Activated CD4-positive, alpha-beta T cell treated with anti-CD3 and anti-CD28 coated beads for 4 hours (primary cell): ENCODE measurements at places on chromosomes 6 and 20.

- DNase-seq: no peak
Measured at GRCh38 chr6:164023535-164023934, 609.0 kb downstream of the QKI start.

GRCh38 chr6:127457456-127458064, 1.6 kb downstream of the KIAA0408 start:
- no peak for DNase-seq

GRCh38 chr6:136710877-136711552, 81.3 kb downstream of the MAP3K5 start:
- DNase-seq: no peak

DNA sequence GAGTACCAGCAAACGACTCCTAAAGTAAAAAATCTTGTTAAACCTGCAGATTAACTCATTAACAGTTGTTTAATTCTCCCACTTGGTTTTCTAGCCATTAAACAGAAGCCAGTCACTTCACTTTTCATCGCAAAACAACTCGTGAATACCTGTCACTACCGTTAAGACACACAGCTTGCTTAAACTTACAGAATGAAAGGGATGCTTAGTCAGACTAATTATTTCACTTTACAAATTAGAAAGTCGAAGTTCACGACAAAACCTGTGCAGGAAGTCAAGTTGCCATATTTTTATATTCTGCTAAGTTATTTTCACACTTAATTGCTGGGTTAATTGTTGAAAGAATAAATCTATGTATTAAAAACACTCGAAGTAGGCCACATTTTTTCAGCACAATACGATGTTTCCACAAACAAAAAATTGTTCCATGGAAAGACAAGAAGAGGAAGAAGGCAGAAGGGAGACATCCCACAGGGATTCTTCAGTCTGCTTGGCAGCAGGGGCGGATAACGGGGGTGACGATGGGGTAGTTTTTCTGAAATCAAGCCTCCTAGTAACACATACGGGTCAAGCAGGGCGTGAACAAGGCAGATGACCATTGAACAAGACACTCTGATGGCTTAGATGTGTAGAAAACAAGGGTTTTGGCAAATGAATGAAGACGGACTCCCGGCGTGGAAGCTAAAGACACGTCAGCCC, 933 bp downstream of the SSR1 start:
- DNase-seq: no peak

DNA sequence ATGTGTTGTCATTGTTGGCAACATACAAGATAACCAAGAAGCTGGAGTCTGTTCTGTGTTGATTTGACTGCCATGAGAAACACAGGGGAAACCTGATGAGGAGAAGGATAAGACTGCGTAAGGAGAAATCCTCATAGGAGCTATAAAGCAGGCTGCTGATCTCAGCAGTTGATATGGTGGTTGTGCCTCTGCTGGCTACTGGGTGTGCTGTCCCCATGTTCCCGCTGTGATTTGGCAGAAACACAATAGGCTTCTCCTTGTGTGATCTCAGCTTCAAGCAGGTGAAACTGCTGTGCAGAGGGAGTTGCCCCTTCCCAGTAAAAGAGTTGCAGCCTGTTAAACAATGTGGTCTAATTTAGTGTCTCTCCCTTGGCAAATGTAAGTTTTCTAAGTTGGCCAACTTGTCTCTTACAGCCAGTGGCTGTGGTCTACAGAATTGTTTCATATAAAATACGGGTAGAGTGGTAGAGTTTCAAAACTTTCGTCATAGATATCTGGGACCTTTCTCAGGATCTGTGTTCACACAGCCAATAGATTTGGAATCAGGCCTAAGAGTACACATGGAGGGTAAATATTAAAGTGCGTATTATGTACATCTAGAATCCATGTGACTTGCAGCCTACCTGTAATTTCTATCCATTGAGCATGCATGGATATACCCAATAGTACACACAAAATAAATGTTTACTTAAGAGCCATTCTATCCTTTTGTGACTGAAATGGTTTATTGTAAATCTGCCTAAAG, 78.4 kb downstream of the RNF144B start:
- DNase-seq: no peak

DNA sequence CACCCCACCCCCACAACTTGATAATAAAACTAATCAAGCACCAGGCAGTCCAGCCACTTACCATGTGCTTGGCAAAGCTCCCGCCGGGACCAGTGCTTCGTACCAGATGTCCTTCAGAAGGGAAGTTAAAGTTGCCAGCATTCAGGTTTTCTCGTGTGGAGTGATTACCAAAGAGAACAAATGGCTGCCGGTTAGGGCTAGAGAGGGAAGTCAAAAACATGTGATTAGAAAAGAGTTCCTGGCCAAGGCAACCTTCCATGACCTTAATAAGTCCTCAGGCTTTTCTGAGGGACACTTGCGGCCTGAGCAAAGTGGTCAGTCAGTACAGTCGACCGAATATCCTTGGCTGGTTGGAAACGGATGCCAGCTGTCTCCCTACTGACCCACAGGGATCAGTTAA, 67.0 kb downstream of the DNAAF9 start:
- DNase-seq: no peak

DNA sequence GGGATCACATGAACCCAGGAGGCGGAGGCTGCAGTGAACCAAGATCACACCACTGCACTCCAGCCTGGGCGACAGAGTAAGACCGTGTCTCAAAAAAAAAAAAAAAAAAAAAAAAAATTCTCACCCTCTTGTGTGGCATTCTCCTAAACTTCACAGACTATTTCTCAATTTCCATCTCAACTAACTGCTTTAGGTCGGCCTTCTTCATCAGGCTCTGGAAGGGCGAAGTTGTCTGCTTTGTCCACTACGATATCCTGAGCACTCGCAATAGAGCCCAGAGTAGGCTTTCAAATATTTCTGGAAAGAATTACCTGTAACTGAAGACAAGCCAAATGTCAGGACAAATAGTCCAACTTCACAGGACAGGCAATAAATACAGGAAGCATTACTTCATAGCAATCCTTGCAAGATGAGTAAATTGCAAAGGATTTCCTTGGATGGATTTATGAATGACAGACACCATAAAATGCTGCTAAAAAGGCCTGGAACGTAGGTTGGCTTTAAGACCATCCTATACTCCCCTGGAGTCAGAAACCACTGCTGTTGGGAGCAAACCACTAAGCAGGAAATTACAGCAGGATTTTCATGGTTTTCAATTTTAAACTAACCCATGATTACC, 116.3 kb upstream of the SLC2A12 start:
- DNase-seq: no peak

DNA sequence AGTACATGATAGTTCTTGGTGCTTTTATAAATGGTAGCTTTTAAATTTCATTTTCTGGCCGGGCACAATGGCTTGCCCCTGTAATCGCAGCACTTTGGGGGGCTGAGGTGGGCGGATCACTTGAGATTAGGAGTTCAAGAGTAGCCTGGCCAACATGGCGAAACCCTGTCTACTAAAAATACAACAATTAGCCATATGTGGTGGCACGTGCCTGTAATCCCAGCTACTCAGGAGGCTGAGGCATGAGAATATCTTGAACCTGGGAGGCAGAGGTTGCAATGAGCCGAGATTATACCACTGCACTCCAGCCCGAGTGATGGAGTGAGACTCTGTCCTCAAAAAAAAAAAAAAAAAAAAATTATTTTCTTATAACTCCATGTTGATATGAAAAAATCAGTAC, 36.0 kb downstream of the LRRN4 start:
- no peak for DNase-seq

DNA sequence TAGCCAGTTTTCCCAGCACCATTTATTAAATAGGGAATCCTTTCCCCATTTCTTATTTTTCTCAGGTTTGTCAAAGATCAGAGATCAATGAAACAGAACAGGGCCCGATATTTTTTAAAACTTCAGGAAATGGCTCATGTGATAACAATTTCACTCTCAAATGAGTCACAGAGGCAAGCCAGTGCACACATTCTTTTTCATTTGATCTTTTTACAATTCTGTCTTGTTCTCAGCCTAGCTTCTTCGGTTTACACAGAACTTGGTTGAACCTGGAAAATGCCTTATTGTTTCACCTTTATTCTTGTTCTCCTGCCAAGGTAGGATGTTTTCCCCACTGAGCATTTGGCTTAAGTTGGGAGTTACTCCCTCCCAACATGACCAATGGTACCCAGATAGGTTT, 258.9 kb downstream of the COL12A1 start:
- no peak for DNase-seq

GRCh38 chr6:24004062-24004461, 122.0 kb upstream of the NRSN1 start:
- no peak for DNase-seq
